HFFc6 (cell line): ENCODE measurements at places on chromosomes 3 and 15. TPM values are rescaled to one million over a fixed set of nuclear protein-coding genes. Genes with fewer than 3 reads are reported as not detected.

The TGM5 gene
- total RNA-seq = not detected in 3 replicates

The BOC gene
- total RNA-seq = 8.2 to 13.2 TPM (median 8.6 TPM) in 3 replicates

The ANKRD63 gene
- total RNA-seq = not detected in 2 replicates

The MESP1 gene
- 0.08 to 0.18 TPM (median 0.18 TPM) in 3 replicates for total RNA-seq

The CCDC12 gene
- 26.2 to 26.9 TPM (median 26.3 TPM) in 3 replicates for total RNA-seq

The CLDN11 gene
- total RNA-seq = 3.9 and 65.0 TPM in 2 replicates

The TRIM42 gene
- not detected in 3 replicates for total RNA-seq

The SPTBN5 gene
- total RNA-seq = 0.18 and 0.34 TPM in 2 replicates

DNA sequence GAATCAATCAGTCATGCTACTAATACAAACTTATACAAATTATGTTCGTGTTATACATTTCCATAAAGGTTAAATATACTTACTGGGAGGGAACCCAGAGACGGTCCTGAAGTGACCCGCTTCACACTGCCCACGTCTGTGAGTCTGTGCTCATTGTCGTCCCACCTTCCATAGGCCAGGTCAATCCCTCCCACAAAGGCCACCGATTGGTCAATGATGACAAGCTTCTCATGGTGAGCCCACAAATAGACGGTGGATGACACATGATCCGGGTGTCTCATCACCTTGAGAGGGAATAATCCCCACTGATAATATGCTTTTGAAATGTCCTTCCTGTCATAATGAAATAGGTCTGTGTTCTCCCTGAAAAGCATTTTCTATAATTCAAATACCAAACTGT, 121.7 kb downstream of the PLD1 start:
- no peaks in the 10 kb centered on the region for H3K36me3 ChIP-seq
- no peak overlapping the region for H3K4me3 ChIP-seq
- no peak overlapping the region for H3K27ac ChIP-seq
- H3K27me3 ChIP-seq = no peaks in the 10 kb centered on the region

DNA sequence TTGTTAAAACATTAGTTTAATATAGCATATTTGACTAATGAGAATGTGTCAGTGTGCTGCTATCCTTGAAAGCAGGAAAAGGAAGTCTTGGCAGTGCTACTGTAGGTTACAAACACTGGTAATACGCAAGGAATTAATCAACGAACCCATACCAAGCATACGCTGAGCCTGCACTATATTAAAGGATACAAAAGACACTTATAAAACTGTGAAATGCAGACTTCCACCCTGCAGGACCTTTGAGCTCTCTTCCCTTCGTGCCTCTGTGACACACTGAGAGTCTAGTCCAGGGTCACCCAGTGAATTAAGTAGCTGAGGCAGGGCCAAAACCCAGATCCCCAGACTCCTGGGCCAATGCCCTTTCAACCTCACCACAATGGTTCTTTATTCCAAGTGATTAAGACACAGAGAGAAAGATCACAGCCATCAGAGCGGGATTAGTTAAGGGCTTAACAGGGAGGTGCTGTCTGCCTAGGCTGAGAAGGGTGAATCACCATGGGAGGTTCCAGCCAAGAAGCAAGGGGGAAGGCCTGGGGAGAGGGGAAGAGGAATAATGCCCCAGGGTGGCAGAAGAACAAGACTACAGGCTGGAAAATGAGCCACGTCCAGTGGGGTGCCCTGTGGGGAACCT, 6.8 kb downstream of the ANXA2 start:
- peak overlapping the region; percentile 99 for H3K27ac ChIP-seq
- DNase-seq = peak; percentile 89

DNA sequence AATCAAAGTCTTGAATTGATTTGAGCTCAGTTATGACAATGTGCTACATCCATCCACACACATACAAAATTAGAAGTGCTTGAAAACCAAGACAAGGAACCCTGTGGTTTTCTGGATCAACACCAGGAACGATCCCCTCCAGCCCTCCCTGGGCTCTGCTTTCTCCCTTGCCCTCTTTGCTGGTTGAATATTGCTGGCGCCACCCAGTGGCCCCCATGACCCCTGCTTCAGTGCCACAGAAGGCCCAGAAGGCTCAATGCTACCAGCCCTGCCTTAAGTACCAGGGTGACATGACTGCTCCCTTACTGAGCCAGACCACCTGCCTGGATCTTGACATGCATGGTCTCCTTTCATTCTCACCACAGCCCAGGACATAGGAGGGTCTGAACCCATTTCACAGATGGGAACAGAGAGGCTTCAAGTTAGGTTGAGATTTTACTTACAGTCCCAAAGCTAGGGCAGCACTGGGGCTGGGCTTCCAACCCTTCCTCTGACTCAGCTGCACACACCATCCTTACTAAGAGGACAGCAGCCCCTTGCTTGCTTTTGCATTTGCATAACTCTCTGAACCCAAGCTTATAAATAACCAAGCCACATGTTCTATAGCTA, 15.0 kb downstream of the IL12A start:
- peaks cover 3% of the 10 kb centered on the region; the same call in 1 of the 2 replicates for H3K27me3 ChIP-seq
- H3K27ac ChIP-seq = no peak overlapping the region
- peak; percentile 39 for DNase-seq
- H3K4me1 ChIP-seq = peaks cover 25% of the 10 kb centered on the region
- no peaks in the 10 kb centered on the region for H3K36me3 ChIP-seq

DNA sequence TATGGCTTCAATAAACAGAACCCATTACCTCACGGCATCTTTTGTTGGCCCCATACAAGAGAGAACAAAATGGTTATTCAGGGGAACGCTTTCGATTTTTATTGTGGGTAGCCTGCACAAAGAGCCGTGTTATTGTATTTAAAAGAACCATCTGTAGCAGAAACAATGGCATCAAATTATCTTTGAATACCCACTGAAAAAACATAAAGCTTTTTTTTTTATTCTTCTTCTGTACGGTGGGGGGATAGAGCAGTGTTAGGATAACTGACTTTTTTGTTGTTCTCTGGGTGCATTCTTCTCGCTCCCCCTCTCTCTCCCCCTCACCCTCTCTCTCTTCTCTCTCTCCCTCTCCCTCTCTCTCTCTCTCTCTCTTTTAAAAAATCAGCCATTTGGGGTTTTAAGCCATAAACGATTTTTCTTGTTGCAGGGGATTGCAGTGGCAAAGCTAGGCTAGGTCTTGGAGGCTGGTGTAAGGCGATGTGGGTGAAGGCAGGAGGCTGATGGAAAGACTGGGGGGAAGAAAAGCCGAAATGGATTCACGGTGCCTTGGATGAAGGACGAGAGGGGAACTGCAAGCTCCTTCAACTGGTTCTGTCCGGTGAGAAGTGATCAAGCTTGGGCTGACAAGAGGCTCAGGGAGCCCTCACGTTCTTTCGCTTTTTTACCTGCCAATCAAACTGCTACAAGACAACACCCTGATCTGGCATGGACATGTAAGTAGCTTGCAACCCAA, 12.4 kb upstream of the SOX2 start:
- H3K36me3 ChIP-seq = no peaks in the 10 kb centered on the region
- DNase-seq = no peak
- H3K4me3 ChIP-seq = no peak overlapping the region
- H3K27ac ChIP-seq = no peak overlapping the region
- H3K4me1 ChIP-seq = peaks cover 16% of the 10 kb centered on the region

DNA sequence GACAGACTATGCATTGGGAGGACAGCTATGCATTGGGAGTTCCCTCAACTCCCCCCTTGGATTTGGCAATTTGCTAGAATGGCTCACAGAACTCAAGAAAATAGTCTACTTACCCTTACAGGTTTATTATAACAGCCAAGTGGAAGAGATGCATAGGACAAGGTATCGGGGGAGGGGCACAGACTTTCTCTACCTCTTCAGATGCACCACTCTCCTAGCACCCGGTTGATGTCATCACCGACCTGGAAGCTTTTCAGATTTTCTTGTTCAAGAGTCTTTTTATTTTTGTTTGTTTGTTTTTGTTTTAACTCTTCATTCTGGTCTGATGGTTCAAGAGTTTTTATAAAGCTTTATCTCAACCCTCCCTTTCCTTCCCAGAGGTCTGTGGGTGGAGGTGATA, 20.7 kb upstream of the ADAMTS9 start:
- H3K27me3 ChIP-seq = peaks cover 2% of the 10 kb centered on the region; the same call in 1 of the 2 replicates
- no peak overlapping the region for H3K27ac ChIP-seq
- no peaks in the 10 kb centered on the region for H3K4me1 ChIP-seq
- no peaks in the 10 kb centered on the region for H3K36me3 ChIP-seq

- H3K27me3 ChIP-seq = peaks cover 5% of the 10 kb centered on the region
- no peak overlapping the region for H3K4me3 ChIP-seq
- H3K36me3 ChIP-seq = no peaks in the 10 kb centered on the region
- no peak overlapping the region for H3K27ac ChIP-seq
- no peaks in the 10 kb centered on the region for H3K4me1 ChIP-seq
Measured at GRCh38 chr3:39651993-39652739, 157.2 kb upstream of the MYRIP start.

GRCh38 chr15:91801836-91802534, 51.5 kb upstream of the SLCO3A1 start:
- 0 out of 2 replicates have a peak, but pooled peaks cover under 1% of the 10 kb centered on the region for H3K36me3 ChIP-seq
- H3K4me1 ChIP-seq = no peaks in the 10 kb centered on the region
- no peaks in the 10 kb centered on the region for H3K27me3 ChIP-seq
- no peak overlapping the region for H3K27ac ChIP-seq

GRCh38 chr3:14452740-14453710, 50.6 kb downstream of the SLC6A6 start:
- H3K27ac ChIP-seq = peak overlapping the region; percentile 97
- H3K36me3 ChIP-seq = peaks cover 31% of the 10 kb centered on the region
- peaks cover 5% of the 10 kb centered on the region for H3K27me3 ChIP-seq
- peaks cover 47% of the 10 kb centered on the region for H3K4me1 ChIP-seq

GRCh38 chr3:16178628-16178988, 4.1 kb downstream of the GALNT15 start:
- no peaks in the 10 kb centered on the region for H3K36me3 ChIP-seq
- H3K4me1 ChIP-seq = peaks cover 97% of the 10 kb centered on the region
- H3K27me3 ChIP-seq = peaks cover 1% of the 10 kb centered on the region; the same call in 1 of the 2 replicates
- H3K27ac ChIP-seq = peak overlapping the region; percentile 22

DNA sequence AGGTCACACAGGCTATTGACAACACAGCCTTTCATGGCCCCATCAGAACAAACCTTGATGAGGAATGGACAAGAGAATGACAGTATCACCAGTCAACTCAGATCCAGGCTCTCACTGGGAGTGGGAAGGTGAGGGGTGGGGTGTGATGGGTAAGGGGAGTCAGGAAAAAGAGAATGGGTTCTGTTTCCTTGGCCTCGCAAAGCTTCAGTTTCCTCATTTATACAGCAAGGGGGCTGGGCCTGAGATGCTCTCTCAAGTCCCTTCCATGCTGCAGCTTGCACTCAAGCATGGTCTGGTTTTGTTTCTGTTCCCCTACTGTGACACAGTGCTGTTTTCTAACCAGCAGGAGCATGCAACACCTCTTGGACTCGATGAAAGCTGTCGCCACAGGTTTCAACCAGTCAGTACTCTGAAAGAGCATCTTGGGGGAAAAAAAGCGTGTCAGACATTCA, 65.7 kb upstream of the IL12A start:
- DNase-seq = no peak
- no peaks in the 10 kb centered on the region for H3K27me3 ChIP-seq
- no peak overlapping the region for H3K4me3 ChIP-seq

- DNase-seq = no peak
- H3K36me3 ChIP-seq = peaks cover 59% of the 10 kb centered on the region
- H3K27ac ChIP-seq = no peak overlapping the region
- no peaks in the 10 kb centered on the region; the same call in 1 of the 2 replicates for H3K27me3 ChIP-seq
- no peak overlapping the region for H3K4me3 ChIP-seq
Measured at GRCh38 chr3:187729598-187729997, 15.7 kb downstream of the BCL6 start.

DNA sequence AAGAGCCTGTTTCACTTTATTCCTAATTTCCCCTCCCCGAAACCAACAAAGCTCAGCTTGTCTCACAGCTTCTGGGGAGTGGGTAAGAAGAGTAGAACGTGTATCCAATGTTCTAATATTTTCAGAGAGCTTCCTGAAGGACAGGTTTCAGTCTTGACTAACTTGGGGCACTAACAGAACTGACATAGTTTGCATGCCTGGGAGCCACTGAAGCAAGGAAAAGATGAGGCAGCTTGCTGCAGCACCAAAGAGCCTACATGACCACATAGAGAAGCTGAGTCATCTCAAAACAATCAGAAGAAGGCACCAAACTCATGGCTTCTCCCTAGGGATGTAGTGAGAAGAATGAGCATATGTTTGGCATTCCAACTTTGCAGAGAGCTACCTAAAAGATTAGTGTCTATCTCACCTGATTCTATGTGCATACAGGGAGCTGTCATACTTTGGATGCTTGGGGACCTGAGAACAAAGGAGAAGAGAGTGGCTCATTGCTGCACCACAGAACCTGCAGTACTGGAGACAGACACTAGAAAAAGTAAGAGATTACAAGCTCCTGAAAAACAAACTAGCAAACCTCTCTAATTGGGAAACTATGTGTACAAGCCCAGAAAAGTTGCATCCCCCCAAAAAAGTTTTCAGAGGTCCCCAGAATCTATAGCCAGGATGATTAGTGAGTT, 86.9 kb downstream of the DCLK3 start:
- peak overlapping the region; percentile 77 for H3K4me3 ChIP-seq
- H3K27ac ChIP-seq = peak overlapping the region; percentile 95
- DNase-seq = peak; percentile 87

DNA sequence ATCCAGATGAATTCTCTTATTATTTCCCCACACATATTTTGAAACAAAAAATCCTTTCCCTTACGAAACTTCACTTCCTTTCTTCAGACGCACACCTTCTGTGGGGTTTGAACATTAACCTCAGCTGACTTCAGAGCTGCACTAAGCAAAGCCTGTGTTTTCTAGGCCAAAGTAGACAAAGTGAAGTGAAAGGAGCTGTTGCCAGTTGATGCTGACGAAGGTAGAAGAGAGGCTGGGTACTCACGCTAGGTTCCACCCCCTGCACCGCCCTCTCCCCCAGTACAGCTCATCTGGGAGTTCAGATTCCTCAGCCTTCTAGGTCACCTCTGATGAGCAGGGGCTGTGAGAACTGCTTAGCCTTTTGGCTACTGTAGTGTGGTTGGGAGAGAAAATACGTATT, 24.1 kb downstream of the DUT start:
- H3K4me1 ChIP-seq = peaks cover 42% of the 10 kb centered on the region
- no peaks in the 10 kb centered on the region for H3K27me3 ChIP-seq
- H3K36me3 ChIP-seq = no peaks in the 10 kb centered on the region
- H3K4me3 ChIP-seq = peak overlapping the region; percentile 64; the same call in 1 of the 2 replicates

GRCh38 chr15:78673476-78673875, 32.5 kb upstream of the CHRNB4 start:
- no peaks in the 10 kb centered on the region for H3K36me3 ChIP-seq
- H3K4me3 ChIP-seq = no peak overlapping the region
- H3K27me3 ChIP-seq = peaks cover 24% of the 10 kb centered on the region

DNA sequence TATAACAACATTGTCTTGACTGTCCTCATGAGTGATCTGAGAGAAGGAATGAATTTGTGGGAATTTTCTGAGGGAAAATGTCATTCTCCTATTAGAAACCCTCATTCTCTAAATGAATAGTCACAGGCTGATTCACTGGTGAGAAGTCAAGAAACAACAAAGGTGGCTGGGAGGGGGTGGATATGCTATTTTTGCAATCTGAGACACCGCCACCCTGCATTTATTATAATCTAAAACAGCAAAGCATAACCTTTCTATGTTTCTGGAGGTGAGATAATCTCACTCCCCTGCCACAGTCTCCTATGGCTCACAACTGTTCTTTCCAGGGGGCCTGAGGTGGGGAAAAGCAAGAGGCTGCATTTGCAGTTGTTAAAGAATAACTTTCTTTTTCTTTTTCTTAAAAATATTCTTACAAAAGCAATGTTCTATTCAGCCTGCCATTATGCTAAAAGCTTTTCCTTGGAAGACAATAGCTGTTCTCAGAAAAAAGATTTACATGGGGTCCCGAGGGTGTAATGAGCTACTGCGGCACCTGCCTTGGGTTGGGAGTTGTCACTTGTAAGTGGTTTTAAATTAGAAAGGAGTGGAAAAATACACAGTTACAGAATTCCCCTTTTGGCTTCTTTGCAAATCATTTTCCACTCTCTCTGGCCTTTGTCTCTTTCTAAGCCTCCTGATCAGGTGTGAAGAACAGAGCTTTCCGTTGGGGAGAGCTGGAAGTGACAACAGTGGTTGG, 220.9 kb downstream of the AGBL1 start:
- H3K27ac ChIP-seq = no peak overlapping the region
- H3K27me3 ChIP-seq = no peaks in the 10 kb centered on the region
